Peyer's patch (tissue), 4 donors: ENCODE measurements at places on chromosomes 4 and X. TPM values are rescaled to one million over a fixed set of nuclear protein-coding genes. Genes with fewer than 3 reads are reported as not detected.

DNA sequence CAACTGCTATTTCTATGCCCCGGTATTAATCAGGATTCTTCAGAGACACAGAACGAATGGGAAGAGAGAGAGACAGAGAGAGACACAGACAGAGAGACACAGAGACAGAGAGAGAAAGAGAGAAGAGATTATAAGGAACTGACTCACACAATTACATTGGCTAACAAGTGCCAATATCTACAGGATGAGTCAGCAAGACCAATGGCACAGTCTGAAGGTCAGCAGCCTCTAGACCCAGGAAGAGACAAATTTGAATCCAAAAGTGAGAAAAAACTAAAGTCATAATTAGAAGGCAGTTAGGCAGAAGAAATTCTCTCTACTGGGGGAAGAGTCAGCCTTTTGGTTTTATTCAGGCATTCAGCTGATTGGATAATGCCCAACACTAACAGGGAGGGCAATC lies 187.3 kb downstream of the MAB21L2 start:
- DNase-seq: peak; percentile 67

CD38 gene
- total RNA-seq: 4.2 TPM

- DNase-seq: no peak
These were observed 12.1 kb downstream of the ACSL4 start for GRCh38 chrX:109720947-109721346.

DNA sequence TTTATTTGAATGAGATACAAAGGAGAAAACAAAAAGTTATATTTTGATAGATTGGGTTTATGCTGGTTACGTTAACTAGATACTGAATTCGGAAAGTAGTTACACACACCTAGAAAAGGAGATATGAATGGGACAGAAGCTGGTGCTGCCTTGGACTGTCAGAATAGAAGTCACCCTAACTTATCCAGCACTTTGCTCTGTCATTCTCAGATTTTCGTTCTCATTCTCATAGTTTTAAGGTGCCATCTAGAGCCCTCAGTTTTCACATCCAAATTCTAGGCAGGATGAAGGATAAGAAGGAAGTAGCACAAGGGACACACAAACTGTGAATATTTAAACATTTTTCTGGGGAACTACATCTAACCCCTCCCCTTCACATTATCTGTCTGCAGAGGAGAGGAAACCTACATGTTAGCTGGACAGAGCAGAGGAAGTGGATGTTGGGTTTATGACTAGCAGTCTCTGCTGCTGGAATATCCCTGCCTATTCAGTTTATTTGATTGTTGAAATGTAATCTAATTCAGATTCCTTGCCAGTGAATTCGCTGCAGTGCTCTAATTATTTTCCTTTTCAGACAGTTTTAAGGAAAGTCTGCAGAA lies 521.9 kb downstream of the FAT4 start:
- no peak for DNase-seq

GRCh38 chr4:11616856-11617255 lies 188.2 kb upstream of the HS3ST1 start:
- DNase-seq: no peak

GRCh38 chr4:138056541-138056940 lies 185.6 kb downstream of the SLC7A11 start:
- no peak for DNase-seq

DNA sequence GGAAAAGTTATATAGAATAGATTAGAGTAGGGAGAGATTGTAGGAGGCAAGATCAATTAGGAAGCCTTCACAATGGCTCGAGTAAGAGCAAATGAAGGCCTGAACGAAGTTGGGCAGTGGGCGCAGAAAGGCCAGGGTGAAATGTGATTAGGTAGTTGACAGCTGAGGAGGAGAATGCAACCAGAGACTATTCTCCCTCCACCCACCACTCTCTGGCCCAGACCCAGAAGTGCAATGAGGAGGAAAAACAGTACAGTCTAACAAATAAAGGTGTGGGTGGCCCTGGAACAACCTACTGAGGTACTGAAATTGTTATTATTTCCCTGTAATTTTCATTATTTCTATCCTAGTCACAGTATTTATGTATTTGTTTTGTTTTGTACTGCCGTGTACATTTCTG lies 176.7 kb downstream of the SLC39A8 start:
- no peak for DNase-seq

SSX1 gene
- not detected for total RNA-seq

XG gene
- 0.40 TPM for total RNA-seq

DNA sequence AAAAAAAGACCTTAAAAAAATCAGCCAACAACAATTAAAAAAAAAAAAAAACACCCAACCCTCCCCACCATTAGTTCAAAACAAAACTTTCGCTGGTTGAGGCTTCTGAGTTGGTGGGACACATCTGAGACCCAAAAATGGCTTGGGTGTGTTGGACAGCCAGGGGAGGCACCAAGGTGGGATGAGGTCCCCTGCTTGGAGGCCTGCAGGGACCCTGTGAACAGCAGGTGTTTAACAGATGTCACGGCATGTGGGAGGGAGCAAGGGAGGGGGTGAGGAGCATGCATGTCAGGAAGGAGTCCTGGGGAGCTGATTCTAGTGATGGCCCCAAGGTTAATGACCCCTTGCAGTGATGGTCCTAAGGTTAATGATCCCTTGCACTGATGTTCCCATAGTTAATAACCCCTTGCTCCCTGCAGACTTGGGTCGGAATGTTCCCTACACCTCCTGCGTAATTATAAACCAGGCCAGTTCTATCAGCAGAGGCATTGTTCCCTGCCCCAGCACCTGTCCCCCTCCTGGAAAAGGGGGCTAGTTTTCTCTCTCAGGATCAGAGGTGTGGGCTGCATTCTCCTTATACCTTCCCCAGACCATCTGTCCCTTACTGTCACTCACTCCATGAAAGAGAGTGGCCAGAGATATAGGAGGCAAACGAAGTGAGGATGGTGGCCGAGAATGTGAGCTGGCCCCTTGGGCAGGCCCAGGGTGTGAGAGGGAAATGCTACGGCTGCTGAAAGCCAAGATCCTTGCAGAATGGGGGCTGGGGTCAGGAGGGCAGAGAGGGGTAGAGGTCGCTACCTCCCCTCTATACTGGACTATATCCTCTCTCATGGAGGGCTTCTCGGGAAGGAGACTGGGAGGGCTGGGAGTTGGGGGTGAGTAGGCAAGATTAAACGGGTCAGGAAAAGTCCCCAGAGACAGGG lies 2.3 kb upstream of the FOXP3 start:
- DNase-seq: no peak

GRCh38 chr4:55248756-55249155 lies 97.3 kb upstream of the SRD5A3 start:
- no peak for DNase-seq

WNK3 gene
- 0.18 TPM for total RNA-seq

- no peak for DNase-seq
These were observed 374.3 kb upstream of the GALNT7 start for GRCh38 chr4:172794307-172794703.

GRCh38 chrX:45400027-45400779 lies 199.5 kb upstream of the DIPK2B start:
- DNase-seq: no peak
